ENCODE measurements at places on chromosomes 7 and 10.

- peak; percentile 10 for DNase-seq
These were observed 10.4 kb upstream of the SMC3 start for GRCh38 chr10:110556969-110557601.

DNA sequence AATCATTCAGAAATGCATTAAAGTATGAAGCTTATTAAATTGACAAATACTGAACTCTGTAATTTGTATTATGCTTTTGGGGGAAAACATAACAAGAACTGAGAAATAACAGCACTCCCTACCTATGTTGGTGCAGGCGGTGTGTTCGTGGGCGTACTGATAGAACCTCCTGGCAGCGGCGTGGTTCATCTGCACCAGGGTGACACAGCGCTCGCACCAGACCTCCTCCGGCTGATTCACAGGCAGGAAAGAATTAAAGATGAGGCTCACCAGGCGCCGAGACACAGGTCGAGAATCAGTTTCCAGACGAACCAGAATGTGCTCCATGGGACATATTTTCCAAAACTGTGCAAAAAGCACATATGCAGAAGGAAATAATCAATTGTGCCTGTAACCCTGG, 40.2 kb downstream of the NCAPG2 start:
- no peak for DNase-seq

GRCh38 chr7:86643561-86644281, at the start of gene GRM3:
GRM3 (plus strand) TSS chr7:86643909; CDS start chr7:86765146, 121,237 bp downstream.
- DNase-seq, result no peak

DNA sequence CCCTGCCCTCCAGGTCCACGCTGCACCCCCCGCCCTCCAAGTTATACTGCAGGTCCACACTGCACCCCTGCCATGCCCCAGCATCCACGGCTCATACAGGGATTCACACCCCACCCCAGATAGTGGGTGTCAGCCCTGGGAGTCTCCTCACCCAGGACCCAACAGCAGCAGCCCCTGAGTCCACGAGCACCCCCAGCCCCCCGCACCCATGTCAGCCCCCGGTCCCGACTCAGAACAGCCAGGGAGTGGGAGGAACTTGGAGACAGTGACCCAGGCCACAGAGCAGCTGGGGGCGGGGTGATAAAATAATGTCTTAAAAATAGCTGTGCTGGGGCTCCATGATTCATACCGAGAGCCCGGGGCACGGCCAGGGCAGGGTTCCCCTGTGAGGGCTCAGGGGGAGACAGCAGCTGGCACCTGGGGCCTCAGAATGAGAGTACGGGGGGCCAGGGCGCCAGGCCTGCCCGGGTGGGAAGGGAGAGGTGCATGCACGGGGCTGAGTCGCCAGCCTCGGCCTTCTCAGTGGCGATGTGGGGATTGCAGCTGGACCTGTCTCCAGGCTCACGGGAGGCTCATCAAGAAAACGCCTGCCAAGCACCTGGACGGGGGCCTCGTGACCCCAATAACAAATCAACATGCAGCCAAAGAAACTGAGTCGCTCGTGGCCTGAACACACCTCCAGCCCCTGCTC, 29.8 kb downstream of the ADAP1 start:
- DNase-seq, result no peak

GRCh38 chr7:128425850-128426249, 16.1 kb upstream of the IMPDH1 start:
- DNase-seq, result no peak

All from HTR-8/SVneo (cell line).